ENCODE measurements at places on chromosomes 16 and 17.
A peak's percentile ranks its signal among the peaks of the same experiment; 100 is the strongest.

- DNase-seq: no peak
Observed at GRCh38 chr16:57825298-57826044, 23.2 kb upstream of the KIFC3 start.

DNA sequence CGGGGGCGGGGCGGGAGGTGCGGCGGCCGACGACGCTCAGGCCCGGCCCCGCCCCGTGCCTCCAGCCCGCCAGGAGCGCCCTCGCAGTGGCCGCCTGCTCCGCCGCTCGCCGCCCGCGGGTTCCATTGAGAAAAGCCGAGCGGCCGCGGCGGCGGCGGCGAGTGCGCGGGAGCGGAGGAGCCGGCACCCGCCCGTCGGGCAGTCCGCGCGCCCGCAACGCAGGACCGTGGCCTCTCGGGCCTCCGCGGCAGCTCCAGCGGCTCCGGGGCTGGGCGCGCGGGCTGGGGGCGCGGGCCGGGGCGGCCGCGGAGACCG is at the start of gene ZFPM1:
Gene ZFPM1, plus strand, starts transcription at position 64 of the 315 bp plus-strand sequence. CDS start 359 bp downstream, outside the sequence.
- no peak for DNase-seq

GRCh38 chr17:75417054-75417580 is 11.6 kb upstream of the GRB2 start:
- DNase-seq: no peak

GRCh38 chr17:37791447-37792399 is 46.9 kb upstream of the HNF1B start:
- DNase-seq: no peak

- no peak for DNase-seq
Observed at GRCh38 chr16:19188406-19188805, 20.4 kb downstream of the SYT17 start.

DNA sequence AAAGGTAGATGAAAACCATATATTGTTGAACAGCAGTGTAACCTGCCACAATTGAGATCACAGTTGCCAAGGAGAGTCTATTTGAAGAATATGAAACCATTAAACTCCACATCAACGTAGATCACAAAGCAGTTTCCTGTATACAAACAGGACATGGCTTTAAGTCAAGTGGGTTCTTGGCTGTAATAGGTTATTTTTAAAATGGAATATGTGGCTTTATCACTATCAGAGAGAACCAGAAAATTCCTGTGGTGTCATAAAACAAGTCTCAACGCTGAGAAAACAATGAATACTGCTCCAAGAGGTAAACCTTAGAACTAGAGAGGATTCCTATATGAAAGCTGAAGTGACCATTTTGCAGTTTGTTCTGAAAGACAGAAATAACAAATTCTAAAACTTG is 999.7 kb downstream of the CDH11 start:
- DNase-seq: no peak

GRCh38 chr16:74743668-74744299 is 30.8 kb downstream of the FA2H start:
- no peak for DNase-seq

DNA sequence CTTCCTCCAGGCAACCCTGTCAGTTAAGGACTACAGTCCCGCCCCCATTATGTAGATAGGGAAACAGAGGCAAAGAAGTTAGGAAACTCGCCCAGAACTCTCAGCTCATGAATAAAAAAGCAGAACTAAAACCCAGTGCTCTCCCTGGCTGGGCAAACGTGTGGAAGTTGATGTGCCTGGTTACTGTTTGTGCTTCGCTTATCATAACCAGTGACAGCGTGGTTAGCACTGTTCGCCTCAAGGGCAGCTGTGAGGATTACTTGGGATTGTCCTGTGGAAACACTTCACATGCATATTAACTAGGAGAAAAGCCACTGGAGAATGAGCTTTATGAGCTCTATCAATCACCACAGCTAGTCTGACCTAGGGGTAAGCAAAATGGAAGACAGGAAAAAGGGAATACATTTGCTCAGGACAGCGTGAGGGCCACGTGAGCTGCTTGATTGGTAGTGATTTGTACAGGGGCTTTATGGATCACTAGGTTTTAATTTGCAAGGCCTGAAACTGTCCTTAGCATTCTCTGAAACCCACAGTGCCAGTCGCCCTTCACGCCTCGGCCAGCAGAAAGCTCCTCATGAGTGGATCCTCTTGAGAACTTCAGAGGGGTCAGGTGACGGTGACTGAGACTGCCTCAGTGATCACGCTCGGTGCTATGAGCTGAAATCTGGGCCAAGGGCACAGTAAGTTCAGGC is 19.9 kb downstream of the CYB5D2 start:
- no peak for DNase-seq

- DNase-seq: peak; percentile 87
Observed at GRCh38 chr17:78168903-78169793, 767 bp downstream of the SYNGR2 start.

- DNase-seq: no peak
Observed at GRCh38 chr17:79749156-79749815, 18.5 kb downstream of the ENPP7 start.

GRCh38 chr17:48520631-48521079 is 10.2 kb downstream of the HOXB1 start:
- DNase-seq: no peak

GRCh38 chr17:50620858-50621257 is 13.8 kb upstream of the ABCC3 start:
- DNase-seq: no peak

- DNase-seq: no peak
Observed at GRCh38 chr17:66957951-66958579, 6.4 kb upstream of the CACNG4 start.

DNA sequence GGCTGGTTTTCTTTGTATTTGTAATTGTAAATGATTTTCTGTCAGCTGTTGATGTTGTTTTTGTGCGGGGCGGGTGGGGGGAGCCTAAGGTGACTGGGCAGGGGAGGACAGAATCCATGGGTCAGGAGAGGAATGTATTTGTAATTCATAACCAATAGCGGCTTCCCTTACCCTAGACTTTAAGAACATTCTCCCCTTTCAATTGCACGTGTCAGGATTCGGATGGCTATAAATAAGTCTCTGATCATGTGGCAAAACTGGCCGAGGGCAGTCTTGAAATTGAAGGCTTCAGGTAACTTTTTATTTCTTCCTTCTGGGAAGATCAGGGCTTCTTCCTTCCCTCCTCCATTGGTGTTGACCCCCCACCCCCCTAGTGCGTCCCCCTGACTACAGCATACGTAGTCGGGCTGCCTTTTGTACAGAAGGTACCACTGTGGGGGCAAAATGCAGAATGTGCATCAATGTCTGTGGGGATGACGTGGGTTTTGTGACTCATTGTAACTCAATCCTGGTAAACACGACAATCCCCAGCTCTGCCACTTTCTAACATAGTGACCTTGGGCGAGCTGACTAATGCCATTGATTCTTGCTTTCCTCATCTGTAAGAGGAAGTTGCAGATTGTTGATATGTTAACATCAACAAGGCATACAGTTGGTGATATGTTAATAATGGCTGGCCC is 16.2 kb downstream of the MARCHF10 start:
- no peak for DNase-seq

DNA sequence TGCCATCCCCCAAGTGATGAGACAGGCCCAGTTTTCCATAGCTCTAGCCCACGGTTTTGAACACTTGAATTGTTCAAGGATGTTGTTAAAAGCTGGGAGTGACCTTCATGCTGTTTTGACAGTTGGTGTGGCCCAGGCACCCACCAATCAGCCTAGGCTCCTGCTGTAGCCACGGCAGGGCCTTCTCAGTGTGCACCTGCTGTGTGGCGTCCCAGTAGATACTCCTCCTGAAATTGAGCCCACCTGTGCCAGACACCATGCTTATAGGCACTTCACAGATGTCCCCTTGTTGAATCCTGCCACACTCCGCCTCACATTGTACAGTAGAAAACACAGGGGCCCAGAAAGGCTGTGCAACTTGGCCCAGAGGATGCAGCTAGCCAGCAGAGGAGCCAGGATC is 86.4 kb downstream of the SOCS1 start:
- DNase-seq: no peak

- DNase-seq: no peak
Observed at GRCh38 chr17:14575471-14575953, 274.6 kb downstream of the HS3ST3B1 start.

- no peak for DNase-seq
Observed at GRCh38 chr17:43609613-43610385, 51.9 kb downstream of the MEOX1 start.

- no peak for DNase-seq
Observed at GRCh38 chr17:66730461-66730923, 104.4 kb upstream of the CACNG5 start.

DNA sequence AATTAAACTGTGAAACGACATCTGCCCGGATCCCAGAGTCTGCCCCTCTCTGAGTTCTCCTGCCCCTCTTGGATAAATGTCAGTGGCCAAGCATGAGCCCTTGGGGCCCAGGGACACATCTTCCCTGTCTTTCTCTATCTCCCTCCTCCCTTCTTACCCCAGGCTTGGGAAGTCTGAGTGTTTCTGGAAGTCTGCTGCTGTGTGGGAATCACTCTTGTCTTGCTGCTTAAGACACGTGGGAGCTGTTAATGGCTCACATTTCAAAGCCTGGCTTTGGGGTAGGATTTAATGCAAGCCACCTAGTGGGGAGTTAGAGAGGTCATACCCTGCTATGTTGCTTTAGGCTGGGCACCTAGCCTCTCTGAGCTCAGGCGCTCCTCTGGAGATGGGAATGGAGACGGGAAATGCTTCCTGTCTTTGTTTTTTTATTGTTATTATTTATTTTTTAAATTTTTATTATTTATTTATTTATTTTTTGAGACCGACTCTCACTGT is 218.5 kb upstream of the CIBAR2 start:
- no peak for DNase-seq

- DNase-seq: no peak
Observed at GRCh38 chr16:30353438-30354129, 1.5 kb downstream of the CD2BP2 start.

DNA sequence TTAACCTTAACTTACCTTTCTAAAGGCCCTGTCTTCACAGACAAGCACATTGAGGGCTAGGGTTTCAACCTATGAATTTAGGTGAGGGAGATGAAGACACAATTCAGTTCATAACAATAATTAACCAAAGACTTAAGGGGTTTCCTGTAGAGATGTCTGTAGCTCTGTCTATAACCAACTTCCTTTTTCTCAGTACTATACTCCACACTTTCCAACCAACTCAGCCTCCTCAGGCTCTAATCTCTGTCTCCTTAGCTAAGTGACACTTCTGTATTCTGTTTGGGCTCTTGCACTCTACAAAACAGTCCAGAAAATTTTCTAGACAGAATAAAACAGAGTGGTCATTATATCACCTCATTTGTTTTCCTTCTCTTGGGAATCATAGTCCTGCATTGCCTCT is 25.8 kb downstream of the CAPNS2 start:
- no peak for DNase-seq

DNA sequence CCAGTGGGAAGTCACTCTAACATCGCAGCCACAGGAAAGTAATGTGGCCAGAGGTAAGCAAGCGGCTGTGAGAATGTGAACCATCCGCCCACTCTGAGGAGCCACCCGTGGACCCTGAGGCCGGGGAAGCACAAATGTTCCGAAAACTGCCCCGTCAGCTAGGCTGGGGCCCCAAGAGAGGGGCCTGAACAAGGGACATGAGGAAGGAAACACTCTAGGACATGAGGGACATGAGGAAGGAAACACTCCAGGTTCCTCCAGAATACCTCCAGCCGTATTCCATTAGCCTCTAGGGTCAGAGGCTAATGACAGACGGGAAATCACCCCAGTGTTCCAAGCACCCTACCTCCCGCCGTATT is 317 bp downstream of the TEFM start:
- no peak for DNase-seq

GRCh38 chr16:51172368-51172767 is 21.3 kb upstream of the SALL1 start:
- no peak for DNase-seq

- DNase-seq: no peak
Observed at GRCh38 chr16:50709061-50709684, 15.8 kb downstream of the NOD2 start.

GRCh38 chr17:20805751-20806150 is 226.2 kb downstream of the CDRT15L2 start:
- no peak for DNase-seq

- no peak for DNase-seq
Observed at GRCh38 chr17:37211136-37211535, 164.6 kb upstream of the C17orf78 start.

GRCh38 chr17:48738424-48738802 is 9.9 kb upstream of the HOXB13 start:
- DNase-seq: no peak

Measured in tibial artery (tissue), 4 donors.